ENCODE measurements at places on chromosomes 6 and 20.

GRCh38 chr6:41723530-41724227 is 11.7 kb downstream of the TFEB start:
- no peak for DNase-seq

GRCh38 chr6:39922821-39923220 is 11.4 kb downstream of the MOCS1 start:
- DNase-seq: no peak

DNA sequence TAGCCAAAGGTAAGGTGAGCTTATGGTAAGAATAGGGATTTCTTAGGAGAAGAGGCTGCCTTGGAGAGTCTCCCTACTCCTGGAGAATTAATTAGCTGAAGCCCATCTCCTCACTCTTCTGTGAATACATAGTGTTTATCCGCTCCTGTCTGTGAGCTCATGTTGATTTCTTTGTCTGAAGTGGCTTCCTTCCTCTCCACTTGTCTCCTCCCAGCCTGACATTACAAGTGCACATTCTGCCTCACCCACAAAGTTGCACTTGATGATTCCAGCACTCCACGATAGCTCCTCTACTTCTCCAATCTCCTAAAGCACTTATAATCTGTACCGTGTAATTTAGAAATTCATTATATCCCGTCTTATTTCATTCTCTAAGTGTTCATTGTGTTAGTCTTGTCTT is 287.2 kb downstream of the QKI start:
- no peak for DNase-seq

- no peak for DNase-seq
Observed at GRCh38 chr6:26021001-26021349, 58.4 kb downstream of the TRIM38 start.

DNA sequence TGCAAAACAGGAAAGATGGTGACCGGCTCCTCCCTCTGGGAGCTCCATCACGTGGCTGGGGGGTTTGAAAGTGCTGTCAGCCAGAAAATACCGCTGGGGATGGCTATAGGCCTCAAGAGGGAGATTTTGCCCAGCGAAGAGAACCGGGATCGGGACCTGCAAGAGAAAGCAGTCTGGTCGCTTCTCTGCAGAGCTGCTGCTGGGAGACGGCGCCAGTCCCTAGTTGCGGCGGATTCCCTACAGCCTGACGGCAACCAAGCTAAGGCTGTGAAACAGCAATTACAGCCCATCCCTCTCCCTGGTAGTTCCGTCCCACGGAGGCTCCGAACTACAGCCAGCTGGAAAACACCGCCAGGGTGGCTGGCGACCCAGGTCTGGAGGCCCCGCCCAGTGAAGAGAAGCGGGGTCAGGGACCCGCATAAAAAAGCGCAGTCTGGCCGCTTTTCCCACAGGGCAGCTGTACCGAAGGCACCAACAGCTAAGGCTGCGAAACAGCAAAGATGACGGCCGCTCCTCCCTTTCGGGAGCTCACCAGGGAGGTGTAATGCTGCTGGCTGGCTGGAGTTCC is 238.1 kb upstream of the IRAK1BP1 start:
- DNase-seq: peak; percentile 8

Measured in foreskin melanocyte (primary cell).